A172 (cell line): ENCODE measurements at places on chromosomes 2 and 18. TPM values are rescaled to one million over a fixed set of nuclear protein-coding genes. Genes with fewer than 3 reads are reported as not detected.

- no peak for DNase-seq
These were observed 69.1 kb downstream of the EHD3 start for GRCh38 chr2:31302940-31303563.

- peak; percentile 76 for DNase-seq
These were observed 180.8 kb upstream of the MMADHC start for GRCh38 chr2:149768320-149768799.

DNA sequence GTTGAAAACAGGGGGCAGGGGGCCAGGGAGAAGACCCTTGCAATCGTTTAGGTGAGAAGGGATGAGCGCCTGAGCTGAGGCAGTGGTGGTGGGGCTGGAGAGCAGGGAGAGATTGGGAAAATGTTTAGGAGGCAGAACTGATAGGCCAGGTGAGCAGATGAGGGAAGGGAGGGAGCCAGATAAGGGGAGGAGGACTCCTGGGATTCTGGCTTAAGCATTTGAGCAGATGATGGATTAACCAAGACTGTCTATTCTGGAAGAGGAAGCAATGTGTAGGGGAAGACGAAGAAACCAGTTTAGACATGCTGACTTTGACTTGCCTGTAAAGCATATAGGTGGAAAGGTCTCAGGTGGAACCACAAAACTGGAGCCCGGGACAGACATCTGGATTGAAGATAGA is 49.9 kb upstream of the ASPRV1 start:
- DNase-seq, result no peak

TET3 gene
- 6.5 and 9.9 TPM in 2 replicates for total RNA-seq

DNA sequence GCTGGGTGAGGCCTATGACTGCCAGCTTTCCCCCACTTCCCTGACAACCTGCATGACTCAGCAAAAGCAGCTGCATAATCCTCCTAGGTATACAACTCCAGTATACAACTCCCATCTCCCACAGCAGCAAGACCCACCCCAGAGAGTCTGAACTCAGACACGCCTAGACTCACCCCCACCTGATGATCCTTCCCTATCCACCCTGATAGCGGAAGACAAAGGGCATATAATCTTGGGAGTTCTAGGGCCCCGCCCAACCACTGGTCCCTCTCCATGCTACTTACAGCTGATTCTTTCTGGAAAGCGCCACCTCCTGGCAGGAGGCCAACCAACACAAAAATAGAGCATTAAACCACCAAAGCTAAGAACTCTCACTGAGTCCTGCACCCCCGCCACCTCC is 296.5 kb downstream of the DCC start:
- DNase-seq, result no peak

GRCh38 chr18:275486-275885 is 7.6 kb upstream of the THOC1 start:
- DNase-seq, result no peak
